Aorta (tissue), 5 donors: ENCODE measurements at places on chromosomes 12 and 14. TPM values are rescaled to one million over a fixed set of nuclear protein-coding genes. Genes with fewer than 3 reads are reported as not detected.

GRCh38 chr12:43009846-43010240 lies 420.3 kb upstream of the PRICKLE1 start:
- no peaks in the 10 kb centered on the region for H3K27me3 ChIP-seq
- no peak overlapping the region for H3K4me3 ChIP-seq
- no peaks in the 10 kb centered on the region for H3K4me1 ChIP-seq
- H3K27ac ChIP-seq: no peak overlapping the region
- no peaks in the 10 kb centered on the region for H3K36me3 ChIP-seq
- DNase-seq: no peak

GRCh38 chr12:18375131-18375530 lies 113.8 kb downstream of the PIK3C2G start:
- no peaks in the 10 kb centered on the region for H3K27me3 ChIP-seq
- H3K4me1 ChIP-seq: no peaks in the 10 kb centered on the region
- no peak for DNase-seq

DNA sequence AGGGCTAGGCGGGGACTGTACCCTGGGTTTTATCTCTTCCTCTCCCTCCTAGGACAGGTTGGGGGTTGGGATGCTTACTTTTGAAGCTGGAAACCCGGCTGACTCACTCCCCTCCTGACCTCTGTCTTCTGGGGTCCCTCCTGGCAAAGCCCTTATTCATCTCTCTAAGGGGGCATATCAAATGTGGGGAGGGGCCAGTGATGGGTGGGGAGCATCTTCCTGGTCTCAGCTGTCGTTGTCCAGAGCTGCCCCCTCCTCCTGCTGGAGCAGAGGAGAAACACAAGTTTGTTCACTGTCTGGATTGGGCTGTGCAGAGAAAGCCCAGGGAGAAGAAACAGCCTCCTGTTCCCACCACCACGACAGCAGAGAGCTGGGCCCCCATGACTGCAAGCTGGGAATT lies 85.8 kb downstream of the TNFAIP2 start:
- no peaks in the 10 kb centered on the region for H3K36me3 ChIP-seq
- no peak overlapping the region for H3K4me3 ChIP-seq
- H3K27ac ChIP-seq: no peak overlapping the region
- no peak for DNase-seq

DNA sequence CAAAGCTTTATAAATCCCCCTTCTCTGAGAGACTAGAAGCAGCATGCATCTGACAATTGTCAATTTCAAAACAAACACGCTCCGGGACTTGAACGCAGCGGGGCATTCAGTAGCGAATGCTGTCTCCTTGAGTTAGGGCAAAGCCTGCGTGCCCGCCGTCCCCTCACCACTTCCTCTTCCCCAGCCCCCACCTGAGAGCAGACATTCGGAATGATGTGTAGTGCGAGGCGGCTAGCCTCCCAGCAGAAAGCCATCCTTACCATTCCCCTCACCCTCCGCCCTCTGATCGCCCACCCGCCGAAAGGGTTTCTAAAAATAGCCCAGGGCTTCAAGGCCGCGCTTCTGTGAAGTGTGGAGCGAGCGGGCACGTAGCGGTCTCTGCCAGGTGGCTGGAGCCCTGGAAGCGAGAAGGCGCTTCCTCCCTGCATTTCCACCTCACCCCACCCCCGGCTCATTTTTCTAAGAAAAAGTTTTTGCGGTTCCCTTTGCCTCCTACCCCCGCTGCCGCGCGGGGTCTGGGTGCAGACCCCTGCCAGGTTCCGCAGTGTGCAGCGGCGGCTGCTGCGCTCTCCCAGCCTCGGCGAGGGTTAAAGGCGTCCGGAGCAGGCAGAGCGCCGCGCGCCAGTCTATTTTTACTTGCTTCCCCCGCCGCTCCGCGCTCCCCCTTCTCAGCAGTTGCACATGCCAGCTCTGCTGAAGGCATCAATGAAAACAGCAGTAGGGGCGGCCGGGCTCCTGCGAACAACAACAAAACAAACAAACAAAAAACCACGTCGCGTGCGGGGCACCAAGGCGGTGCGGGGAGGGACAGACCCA lies 2.2 kb downstream of the PRMT8 start:
- H3K27ac ChIP-seq: no peak overlapping the region
- no peak for DNase-seq
- no peak overlapping the region for H3K4me3 ChIP-seq

DNA sequence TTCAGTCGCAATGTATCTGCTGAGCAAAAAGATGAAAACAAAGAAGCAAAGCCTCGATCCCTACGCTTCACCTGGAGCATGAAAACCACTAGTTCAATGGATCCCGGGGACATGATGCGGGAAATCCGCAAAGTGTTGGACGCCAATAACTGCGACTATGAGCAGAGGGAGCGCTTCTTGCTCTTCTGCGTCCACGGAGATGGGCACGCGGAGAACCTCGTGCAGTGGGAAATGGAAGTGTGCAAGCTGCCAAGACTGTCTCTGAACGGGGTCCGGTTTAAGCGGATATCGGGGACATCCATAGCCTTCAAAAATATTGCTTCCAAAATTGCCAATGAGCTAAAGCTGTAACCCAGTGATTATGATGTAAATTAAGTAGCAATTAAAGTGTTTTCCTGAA lies 19.8 kb downstream of the CKB start:
- no peak overlapping the region for H3K27ac ChIP-seq
- H3K4me1 ChIP-seq: no peaks in the 10 kb centered on the region
- H3K36me3 ChIP-seq: peaks cover 8% of the 10 kb centered on the region
- no peaks in the 10 kb centered on the region for H3K27me3 ChIP-seq
- H3K4me3 ChIP-seq: no peak overlapping the region

DNA sequence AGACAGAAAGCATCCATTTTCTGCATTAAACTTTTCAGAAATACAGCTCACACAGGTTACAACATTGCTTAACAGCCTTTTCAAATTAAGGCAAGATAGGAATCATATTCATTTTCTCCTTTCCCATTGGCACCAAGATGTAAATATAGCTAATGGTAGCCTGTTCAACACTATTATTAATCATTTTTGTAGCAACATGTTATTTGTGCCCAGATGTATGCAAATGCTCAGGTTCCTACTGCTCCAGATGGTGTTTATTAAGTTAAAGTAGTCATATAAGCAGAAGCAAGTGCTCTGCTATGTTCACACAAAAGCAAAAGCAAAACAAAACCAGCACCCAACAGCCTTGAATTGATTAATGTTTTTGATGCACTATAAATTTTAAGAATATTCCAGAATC lies 1110.6 kb downstream of the SLC6A15 start:
- no peak for DNase-seq
- H3K27me3 ChIP-seq: no peaks in the 10 kb centered on the region
- no peak overlapping the region for H3K27ac ChIP-seq
- no peaks in the 10 kb centered on the region for H3K4me1 ChIP-seq

- H3K27me3 ChIP-seq: no peaks in the 10 kb centered on the region
- H3K4me3 ChIP-seq: no peak overlapping the region
- H3K36me3 ChIP-seq: no peaks in the 10 kb centered on the region
These were observed 150.1 kb downstream of the CAPZA3 start for GRCh38 chr12:18888047-18888446.

GRCh38 chr12:131084341-131085011 lies 130.8 kb downstream of the ADGRD1 start:
- H3K27me3 ChIP-seq: no peaks in the 10 kb centered on the region
- no peaks in the 10 kb centered on the region for H3K36me3 ChIP-seq
- H3K27ac ChIP-seq: no peak overlapping the region
- H3K4me1 ChIP-seq: no peaks in the 10 kb centered on the region
- H3K4me3 ChIP-seq: no peak overlapping the region

- no peaks in the 10 kb centered on the region for H3K36me3 ChIP-seq
- H3K4me1 ChIP-seq: no peaks in the 10 kb centered on the region
- H3K4me3 ChIP-seq: no peak overlapping the region
- no peaks in the 10 kb centered on the region for H3K27me3 ChIP-seq
- no peak for DNase-seq
- H3K27ac ChIP-seq: no peak overlapping the region
These were observed 53.8 kb upstream of the USP44 start for GRCh38 chr12:95605087-95605486.

DNA sequence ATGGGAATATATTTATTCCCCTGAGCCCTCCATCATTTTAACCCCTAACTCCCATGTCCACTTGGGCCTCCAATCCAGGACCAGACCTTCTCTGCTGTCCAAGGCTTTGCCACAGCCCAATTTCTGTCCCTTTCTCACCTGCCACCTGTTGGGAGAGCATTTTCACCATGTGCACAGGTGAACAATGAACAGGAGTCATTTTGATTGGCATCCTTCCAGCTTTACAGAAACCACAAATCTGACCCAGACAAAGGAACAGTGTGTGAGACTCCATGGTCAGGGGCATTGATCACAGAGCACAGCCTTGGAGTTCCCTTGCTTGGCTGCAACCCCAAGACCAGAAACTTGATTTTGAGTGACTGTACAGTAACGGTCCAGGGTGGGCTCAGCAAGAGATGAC lies 91.9 kb downstream of the CRACR2A start:
- H3K36me3 ChIP-seq: no peaks in the 10 kb centered on the region
- no peak for DNase-seq
- H3K4me1 ChIP-seq: no peaks in the 10 kb centered on the region
- H3K27me3 ChIP-seq: no peaks in the 10 kb centered on the region
- no peak overlapping the region for H3K27ac ChIP-seq

DNA sequence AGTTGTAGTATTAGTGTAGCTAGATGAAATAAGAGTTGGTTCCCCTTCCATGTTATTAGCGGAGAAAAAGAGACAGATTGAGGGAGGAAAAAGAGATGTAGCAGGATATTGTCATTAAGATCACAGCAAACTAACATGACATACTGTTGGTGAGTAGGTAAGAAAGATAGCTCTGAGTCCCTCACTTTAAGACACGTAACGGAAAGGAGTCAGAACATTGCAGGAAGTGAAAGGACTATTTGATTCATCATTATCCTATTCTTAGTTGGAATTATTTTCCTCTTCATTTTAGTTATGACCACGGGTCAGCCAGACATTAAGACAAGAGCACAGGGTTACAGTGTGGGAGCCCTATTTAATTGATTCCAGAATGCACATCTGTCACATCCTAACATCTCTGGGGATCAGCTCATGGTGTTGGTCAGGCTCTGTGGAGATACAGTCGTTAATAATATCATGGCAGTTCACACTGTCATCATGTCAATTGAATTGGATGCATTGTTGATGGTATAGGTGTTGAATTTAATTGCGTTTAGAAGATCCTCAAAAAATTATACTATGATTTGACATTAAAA lies 55.0 kb downstream of the TMX1 start:
- no peak overlapping the region for H3K27ac ChIP-seq
- H3K4me1 ChIP-seq: peaks cover 1% of the 10 kb centered on the region
- DNase-seq: no peak
- no peaks in the 10 kb centered on the region for H3K36me3 ChIP-seq
- H3K27me3 ChIP-seq: no peaks in the 10 kb centered on the region

SLC5A8 gene
- not detected for total RNA-seq

GRCh38 chr14:72717220-72717619 lies 176.7 kb downstream of the DPF3 start:
- no peak overlapping the region for H3K4me3 ChIP-seq
- no peak overlapping the region for H3K27ac ChIP-seq
- no peak for DNase-seq
- H3K27me3 ChIP-seq: no peaks in the 10 kb centered on the region
- no peaks in the 10 kb centered on the region for H3K4me1 ChIP-seq
